Hepatocyte (in vitro differentiated cells): ENCODE measurements at places on chromosomes 2 and 18. TPM values are rescaled to one million over a fixed set of nuclear protein-coding genes. Genes with fewer than 3 reads are reported as not detected.

DNA sequence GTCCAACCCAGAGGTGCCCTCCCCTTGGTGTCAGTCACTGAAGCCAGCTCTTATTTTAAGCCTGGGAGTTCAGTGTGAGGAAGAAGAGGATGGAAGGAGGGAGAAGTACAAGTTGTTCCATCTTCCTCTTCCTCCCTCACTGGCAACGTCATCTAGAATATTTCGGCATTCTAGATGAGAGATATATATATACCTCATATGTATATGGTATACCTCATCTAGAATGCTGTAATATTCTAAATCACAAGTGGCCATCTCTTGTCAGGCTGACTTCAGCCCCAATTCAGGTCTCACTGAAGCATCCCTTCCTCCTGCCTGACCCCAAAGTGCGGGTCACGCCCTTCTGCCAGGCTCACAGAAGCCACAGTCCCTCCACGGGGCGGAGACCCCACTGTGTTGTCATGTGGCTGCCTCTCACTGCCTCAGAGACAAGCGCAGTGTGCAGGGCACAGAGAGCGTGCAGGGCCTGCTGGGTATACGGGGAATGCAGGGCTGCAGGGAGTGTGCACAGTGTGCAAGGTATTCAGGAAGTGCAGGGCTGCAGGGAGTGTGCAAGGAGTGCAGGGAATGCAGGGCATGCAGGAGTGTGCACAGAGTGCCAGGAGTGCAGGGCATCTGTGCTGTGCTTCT is 32.8 kb upstream of the B3GNT7 start:
- no peak for DNase-seq

DNA sequence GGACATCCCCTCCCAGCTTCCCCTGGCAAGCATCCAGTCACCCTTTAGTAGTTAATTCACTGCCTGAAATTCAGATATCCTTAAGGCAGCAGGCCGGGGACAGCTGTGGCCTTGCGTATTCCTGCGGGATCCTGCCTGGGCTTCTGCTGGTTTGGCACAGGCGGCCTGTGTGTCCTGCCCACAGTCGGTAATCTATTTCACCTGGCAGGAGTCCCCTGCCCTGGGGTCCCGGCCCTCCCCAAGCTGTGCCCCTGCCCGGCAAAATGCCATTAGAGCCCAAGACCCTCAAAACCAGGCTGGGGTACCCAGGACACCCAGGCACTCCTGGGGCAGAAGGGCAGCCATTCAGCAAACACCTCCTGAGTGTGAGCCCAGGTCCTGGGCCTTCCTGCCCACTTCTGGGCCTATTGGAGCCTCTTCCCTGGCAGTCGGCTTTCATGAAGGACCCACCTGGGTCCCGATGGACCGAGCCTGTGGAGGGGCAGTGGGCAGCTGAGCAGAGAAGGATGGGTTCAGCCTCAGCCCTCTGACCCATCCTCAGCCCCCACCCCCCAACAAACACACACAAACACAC is 11.6 kb downstream of the CROCC2 start:
- DNase-seq, result no peak

DNA sequence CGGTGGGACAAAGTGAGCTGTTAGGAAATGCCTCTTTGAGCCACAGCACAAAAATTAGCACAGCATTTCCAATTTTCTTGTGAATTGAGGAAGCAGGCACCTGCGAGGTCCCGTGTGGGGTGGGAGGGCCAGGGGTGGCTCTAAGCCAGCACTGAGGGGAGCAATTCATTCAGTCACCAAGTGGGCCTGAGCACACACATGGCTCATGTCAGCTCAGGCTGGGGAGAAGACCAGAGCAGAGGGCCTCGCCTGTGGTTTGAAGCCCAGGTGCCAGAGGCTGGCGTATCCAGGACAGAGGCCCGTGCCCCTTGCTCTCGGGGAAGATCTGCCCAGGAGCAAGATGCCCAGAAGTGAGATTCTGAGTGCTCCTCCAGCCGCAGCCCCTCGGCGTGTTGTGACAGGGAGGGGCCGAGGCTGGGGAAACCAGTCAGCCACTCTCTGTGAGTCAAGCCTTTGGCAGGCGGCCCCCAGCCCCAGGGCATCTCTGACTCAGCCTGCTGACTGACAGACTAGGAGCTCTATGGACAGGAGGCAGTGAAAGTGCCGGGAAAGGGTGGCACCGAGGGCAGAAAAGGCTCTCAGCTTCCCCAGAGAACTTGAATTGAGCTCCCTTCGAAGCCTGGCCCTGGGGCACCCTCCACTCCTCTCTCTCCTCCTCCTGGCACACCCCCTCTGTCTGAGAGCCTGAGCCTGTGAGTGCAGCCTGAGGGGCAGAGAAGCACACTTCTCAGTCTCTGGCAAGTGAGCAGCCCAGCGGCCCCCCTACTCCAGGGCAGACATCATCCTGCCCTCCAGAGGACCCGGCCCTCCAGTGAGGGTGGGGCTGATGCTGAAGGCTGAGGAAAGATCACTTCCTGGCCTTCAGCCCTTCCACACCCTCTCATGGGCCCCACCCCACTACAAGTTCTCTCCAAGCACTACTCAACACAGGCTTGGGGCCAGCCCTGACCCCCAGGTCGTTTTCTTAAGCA is 32.3 kb downstream of the CYP26B1 start:
- peak; percentile 84 for DNase-seq

- DNase-seq, result no peak
Measured at GRCh38 chr2:186183406-186183805, 302.7 kb upstream of the ZC3H15 start.

- no peak for DNase-seq
Measured at GRCh38 chr2:118807668-118808428, 39.6 kb downstream of the EN1 start.

GRCh38 chr2:241035818-241036396 is 37.5 kb downstream of the SNED1 start:
- no peak for DNase-seq

GRCh38 chr18:44568342-44568741 is 112.3 kb upstream of the SETBP1 start:
- DNase-seq, result no peak

DNA sequence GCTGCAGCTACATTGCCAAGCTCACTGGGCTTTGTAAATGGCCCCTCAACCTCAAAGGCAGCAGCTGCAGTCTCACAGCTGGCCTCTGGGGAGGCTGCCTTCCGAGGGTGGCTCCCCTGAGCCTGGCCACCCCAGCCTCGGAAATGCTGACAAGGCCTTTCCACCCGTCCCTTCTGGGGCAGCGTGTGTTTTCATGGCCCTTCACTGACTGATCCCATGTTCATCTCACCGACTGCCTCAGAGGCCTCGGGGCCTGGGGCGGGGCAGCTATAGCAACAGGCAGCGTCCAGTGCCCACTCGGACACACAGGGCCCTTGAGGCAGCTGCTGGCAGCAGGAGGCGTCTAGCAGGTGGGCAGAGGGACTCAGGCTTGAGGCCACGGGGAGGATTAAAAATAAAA is 149.7 kb downstream of the GLI2 start:
- DNase-seq, result no peak

Gene PJVK
- 3.2 and 4.6 TPM in 2 replicates for polyA plus RNA-seq

Gene RAB27B
- 4.5 and 5.2 TPM in 2 replicates for polyA plus RNA-seq
